Esophagus mucosa (tissue), 1 donor: ENCODE measurements at places on chromosomes 1 and 21. TPM values are rescaled to one million over a fixed set of nuclear protein-coding genes. Genes with fewer than 3 reads are reported as not detected.

Gene KLF17
- not detected for total RNA-seq

Gene ISG20L2
- total RNA-seq, result 27.5 TPM

Gene KRTAP19-1
- total RNA-seq, result not detected

Gene LCE2A
- not detected for total RNA-seq

Gene WDR3
- 22.6 TPM for total RNA-seq

Gene PLA2G2A
- 10.9 TPM for total RNA-seq

Gene SPATA45
- not detected for total RNA-seq

Gene TSPAN1
- 4.7 TPM for total RNA-seq

Gene AZIN2
- total RNA-seq, result 1.4 TPM

Gene ADAM30
- not detected for total RNA-seq

Gene CRYAA
- not detected for total RNA-seq

Gene MSH4
- total RNA-seq, result 0.36 TPM

Gene BLACAT1
- 2.1 TPM for total RNA-seq

Gene GJB5
- total RNA-seq, result 78.8 TPM

Gene MED8
- 46.0 TPM for total RNA-seq

Gene TMEM269
- 0.08 TPM for total RNA-seq

Gene PRR9
- total RNA-seq, result not detected

Gene INAVA
- total RNA-seq, result 54.8 TPM

Gene TNNT2
- total RNA-seq, result 3.9 TPM
